Activated CD4-positive, alpha-beta T cell treated with anti-CD3 and anti-CD28 coated beads, Interleukin-2, amount 50 U/mL, for 24 hours (primary cell): ENCODE measurements at places on chromosomes 4 and X.

DNA sequence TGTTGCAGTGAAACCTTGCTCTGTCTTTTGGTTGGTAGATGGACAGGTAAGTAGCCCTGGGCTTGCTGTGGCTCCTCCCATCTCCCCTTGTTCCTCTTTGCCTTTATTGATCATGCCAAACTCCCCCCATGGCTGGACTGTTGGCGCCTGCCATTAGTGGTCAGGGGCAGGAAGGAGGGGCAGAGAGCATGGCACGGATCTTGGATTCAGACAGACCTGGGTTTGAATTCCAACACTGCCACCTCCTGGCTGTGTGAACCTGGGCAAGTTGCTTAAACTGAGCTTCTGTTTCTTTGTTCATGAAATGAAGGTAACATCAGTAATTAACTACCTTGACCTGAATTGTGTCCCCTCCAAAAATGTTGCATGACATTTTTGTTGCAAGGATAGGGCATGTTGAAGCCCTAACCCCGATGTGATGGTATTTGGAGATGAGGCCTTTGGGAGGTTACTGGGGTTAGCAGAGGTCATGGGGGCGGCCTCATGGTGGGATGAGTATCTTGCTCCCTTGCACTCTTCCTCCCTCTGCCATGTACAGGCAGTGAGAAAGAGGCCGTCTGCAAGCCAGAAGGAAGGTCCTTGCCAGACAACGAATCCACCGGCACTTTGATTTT lies 6.0 kb downstream of the SLC2A9 start:
- DNase-seq, result no peak

- no peak for DNase-seq
Observed at GRCh38 chr4:4914059-4914820, 54.8 kb downstream of the MSX1 start.

DNA sequence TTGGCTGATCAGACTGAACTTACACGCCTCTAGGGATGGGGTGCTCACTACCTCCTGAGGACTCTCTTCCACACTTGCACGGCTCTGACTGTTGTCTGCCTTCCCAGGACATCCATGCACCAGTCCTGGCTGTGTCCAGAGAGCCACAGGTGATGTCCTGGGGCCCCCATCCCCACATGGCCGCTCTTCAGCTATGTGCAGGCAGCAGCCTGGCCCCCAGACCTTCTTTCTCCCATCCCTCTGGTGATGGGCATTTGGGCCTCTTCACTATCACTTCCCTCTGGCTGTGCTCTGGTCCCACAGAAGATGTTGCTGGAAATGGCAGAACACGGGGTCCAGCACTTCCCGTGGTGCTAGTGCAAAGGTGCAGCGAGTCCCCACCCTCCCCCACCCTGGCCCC lies 40.9 kb upstream of the HMX1 start:
- no peak for DNase-seq

DNA sequence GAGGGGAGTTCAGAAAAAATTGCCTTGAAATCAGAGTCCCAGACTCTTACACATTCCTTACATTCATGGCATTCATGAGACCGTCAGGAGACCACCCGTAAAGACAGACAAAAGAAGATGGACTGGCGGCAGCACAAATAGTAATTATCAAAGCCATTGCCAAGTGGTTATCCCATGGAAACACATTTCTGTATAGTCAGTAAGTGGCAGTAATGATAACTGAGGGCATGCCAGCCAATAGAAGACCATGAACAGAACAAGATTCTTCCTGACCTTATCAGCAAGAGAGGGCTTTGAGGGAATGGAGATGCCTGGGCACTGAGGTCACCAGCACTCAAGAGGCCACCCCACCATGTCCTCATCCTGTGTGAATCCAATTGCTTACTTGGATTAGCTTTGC lies 121.7 kb upstream of the HCCS start:
- no peak for DNase-seq

GRCh38 chrX:132968296-132968949 lies 10.0 kb upstream of the HS6ST2 start:
- DNase-seq, result no peak

GRCh38 chrX:103311399-103311780 lies 600 bp upstream of the BEX2 start:
- DNase-seq, result no peak

GRCh38 chrX:130714135-130714534 lies 188.9 kb downstream of the ENOX2 start:
- no peak for DNase-seq
